ENCODE measurements at places on chromosomes 3 and 15.

GRCh38 chr15:101049282-101049681 lies 130.1 kb downstream of the LRRK1 start:
- no peak for DNase-seq

DNA sequence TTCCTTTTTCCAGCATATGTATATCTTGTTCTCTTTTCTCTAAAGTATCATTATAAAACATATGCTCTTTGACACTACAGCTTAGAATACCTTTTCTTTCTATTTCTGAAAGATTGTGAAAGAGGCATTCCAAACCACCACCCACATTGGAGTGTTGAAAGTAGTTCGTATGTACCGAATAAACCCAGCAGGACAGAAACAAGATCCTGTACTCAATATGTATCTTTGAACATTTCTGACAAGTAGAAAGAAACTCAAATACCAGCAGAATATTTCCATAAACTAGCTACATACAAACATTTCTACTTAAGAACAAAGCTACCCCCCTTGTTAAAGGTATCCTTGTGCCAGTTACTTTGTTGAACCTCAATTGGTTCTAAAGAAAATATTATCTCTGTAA lies 415.3 kb upstream of the ALCAM start:
- no peak for DNase-seq

- peak; percentile 66 for DNase-seq
Observed at GRCh38 chr15:71011503-71012155, 103.6 kb upstream of the THSD4 start.

GRCh38 chr3:150771600-150771999 lies 8.6 kb upstream of the SIAH2 start:
- no peak for DNase-seq

DNA sequence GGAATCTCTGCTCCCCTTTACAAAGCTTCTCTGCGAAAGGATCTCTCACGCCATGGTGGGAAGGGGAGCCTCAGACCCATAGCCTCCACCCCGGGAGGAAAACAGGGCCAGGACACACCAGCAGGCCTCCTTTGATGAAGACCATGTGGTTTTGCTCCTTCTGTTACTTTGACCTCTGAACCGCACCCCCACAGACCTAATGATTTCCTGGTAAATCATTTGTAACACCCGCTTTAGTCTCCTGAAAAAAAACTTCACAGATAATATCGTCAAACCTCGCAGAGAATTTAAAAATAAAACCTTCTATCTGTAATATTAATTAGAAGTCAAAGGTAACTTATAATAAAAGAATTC lies 18.3 kb downstream of the CPN2 start:
- DNase-seq: no peak

DNA sequence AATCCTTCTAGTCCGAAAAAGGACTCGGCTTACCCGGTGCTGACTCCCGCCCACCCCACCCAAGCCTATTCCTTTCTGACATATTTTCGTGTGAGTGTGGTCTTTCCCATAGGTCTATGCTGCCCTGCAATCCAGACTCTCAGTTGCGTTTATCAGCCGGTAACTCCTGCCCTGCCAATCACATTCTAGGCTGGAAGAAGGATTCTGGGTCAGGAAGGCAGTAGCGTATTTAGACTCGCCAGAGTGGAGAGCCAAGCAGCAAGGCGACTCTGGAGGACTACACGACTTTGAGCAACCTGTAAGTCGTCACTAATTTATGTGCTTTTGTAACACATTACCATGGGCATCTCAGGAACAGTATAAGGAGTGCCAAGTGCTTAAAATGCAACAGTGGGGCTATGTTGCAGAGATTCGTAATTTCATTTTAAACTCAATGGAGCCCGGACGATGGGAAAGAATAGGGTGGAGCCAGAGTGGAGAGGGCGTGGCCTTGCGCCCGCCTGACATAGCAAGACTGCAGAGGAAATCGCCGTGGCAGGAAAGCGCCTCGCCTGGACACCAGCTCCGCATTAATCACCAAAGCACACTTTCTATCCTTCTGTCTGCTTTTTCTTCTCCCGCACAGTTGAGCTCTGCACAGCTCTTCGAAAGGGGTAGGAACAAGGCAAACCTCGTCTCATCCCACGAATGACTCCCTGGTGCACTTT lies 1044.2 kb downstream of the AGBL1 start:
- no peak for DNase-seq

DNA sequence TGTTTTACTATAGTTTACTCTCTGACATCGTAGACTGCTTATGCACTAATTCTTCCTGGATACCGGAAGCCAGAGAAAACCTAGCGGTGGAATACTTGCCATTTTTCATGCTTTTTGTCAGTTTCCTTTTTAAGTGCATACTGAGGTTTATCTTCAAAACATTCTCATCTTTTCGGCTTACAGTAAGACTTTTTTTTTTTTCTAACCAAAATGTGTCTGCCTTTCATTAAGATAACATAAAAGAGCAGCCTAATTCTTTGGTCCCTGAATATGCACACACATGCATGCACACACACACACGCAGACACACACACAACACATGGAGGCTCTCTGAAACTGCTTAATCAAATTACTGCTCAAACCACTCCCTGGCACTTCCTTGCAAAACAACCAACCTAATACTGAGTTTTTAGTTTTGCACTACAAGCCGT lies 1.3 kb downstream of the ZNF445 start:
- DNase-seq: peak; percentile 34

- peak; percentile 40 for DNase-seq
Observed at GRCh38 chr15:56356616-56357015, 8.6 kb upstream of the TEX9 start.

GRCh38 chr15:89857673-89858072 lies 36.1 kb downstream of the AP3S2 start:
- no peak for DNase-seq

GRCh38 chr3:115062412-115062956 lies 84.6 kb downstream of the ZBTB20 start:
- DNase-seq: peak; percentile 68

DNA sequence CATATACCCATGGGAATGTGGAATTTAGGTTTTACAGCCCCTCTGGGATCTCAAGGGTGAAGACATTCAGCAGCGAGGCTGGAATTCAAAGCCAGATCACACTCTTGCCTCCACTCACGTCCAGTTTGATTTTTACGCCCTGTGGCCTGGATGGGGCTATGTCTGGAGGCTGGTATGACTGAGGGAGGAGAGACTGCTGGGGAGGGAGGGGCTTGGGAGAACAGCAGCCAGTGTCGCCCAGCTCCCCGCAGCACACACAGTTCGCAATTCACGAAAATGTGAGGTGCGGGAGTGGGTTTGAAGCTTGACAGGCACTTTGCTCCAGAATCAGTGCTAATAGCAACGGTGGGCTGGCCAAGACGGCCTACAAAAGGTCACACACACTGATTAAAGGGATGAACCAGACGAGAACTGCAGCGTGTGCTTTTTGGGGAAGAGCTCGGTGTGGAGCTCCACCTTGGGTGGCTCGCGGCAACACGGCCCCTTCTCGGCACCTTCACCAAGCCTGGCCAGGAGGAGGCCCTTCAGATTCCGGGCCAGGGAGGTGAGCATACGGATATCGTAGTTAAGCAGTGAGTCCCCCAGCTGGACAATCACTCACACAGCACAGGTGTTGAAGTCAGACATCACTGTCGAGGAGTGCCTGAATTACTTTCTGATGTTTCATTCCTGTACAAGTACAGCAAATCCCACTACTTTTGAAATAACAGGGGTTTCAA lies 16.4 kb downstream of the EHD4 start:
- DNase-seq: peak; percentile 29

GRCh38 chr15:69088300-69088965 lies 72.0 kb upstream of the GLCE start:
- DNase-seq: no peak

DNA sequence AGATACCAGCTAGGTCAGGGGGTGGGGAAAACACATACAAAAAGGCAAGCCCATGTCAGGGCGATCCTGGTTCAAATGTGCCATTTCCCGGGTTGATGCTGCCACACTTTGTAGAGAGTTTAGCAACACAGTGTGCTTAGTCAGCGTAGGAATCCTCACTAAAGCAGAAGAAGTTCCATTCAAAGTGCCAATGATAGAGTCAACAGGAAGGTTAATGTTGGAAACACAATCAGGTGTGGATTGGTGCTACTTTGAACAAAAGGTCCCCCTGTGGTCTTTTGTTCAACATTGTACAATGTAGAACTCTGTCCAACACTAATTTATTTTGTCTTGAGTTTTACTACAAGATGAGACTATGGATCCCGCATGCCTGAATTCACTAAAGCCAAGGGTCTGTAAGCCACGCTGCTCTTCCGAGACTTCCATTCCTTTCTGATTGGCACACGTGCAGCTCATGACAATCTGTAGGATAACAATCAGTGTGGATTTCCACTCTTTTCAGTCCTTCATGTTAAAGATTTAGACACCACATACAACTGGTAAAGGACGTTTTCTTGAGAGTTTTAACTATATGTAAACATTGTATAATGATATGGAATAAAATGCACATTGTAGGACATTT lies 28.9 kb downstream of the TPM1 start:
- no peak for DNase-seq

GRCh38 chr3:72510247-72510646 lies 338.0 kb downstream of the SHQ1 start:
- no peak for DNase-seq

- peak; percentile 17 for DNase-seq
Observed at GRCh38 chr3:171460725-171461524, 720 bp upstream of the TNIK start.

DNA sequence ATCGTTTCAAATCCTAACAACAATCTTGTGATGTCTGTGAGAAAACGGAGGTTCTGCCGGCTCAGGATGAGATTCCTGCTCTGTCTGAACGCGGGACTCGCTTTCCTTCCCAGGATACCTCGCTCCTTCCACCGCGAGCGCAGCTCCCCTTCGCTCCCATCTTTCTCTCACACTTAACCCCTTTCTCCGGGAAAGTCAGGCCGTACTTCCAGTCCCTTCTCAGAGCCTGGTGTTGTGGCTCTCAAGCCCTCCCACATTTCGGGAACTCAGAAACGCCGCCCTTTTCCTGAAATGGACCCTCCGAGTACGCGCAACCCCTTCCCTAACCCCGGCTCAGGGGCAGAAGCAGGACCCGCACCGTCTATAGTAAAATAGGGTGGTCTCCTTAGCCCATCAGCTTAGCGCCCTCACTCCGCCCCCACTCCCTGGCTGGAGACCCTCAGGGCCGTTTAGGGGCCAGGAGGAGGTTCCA lies 378 bp upstream of the FEM1B start:
- peak; percentile 35 for DNase-seq

DNA sequence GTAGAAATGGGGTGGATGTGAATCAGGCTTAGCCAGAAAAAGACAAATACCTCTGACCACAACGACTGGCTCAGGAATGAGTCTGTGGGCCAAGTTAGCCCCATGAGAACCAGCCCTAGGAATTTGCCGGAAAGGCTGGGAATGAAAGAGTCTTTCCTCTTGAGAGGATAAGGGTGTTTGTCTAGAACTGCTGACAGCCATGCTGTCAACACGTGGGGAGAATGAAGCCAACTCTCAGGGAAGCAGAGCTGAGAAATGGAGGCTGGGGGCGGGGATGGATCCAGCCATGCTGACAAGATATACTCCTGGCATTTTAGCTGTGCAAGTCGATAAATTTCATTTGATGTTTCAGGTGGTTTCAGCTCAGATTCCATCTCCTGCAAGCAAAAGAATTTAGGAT lies 10.6 kb upstream of the SLC6A1 start:
- peak; percentile 46 for DNase-seq

GRCh38 chr15:40928821-40929659 lies at the start of gene DLL4:
Gene DLL4, plus strand, starts transcription at chr15:40929340. Its CDS starts 329 bp downstream, at chr15:40929669.
- DNase-seq: no peak

DNA sequence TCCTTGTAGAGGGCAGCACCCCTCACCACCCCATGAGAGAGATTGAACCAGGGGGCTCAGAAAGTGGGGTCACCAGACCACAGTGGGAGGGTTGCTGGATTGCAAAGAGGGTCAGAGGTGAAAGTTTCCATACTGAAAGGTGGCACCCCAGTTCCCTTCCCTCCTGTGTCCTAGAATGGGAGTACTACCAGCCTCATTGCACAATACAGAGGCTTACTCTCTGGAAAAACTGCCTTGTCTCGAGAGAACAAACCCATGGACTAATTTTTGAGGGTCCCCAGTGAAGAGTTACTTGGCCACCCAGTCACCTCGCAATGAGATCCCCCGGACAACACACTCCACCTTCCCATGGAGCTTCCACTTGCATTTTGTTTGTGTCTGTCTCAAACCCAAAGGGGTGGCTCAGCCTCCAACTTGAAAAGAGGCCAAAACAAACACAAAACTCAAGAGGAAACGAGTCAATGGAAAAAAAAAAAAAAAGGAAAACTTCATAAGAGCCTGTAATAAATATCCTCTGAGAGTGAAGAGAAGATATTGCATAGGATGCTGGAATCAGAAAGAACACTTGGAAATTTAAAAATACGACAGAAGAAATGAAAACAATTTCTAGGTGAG lies 18.6 kb downstream of the MESP2 start:
- DNase-seq: peak; percentile 39

GRCh38 chr3:142723968-142724681 lies at the start of gene TRPC1:
Gene TRPC1, plus strand, starts transcription at chr3:142724034. Its CDS starts 526 bp downstream, at chr3:142724560.
- DNase-seq: peak; percentile 97

GRCh38 chr3:105790534-105790933 lies 78.3 kb downstream of the CBLB start:
- no peak for DNase-seq

DNA sequence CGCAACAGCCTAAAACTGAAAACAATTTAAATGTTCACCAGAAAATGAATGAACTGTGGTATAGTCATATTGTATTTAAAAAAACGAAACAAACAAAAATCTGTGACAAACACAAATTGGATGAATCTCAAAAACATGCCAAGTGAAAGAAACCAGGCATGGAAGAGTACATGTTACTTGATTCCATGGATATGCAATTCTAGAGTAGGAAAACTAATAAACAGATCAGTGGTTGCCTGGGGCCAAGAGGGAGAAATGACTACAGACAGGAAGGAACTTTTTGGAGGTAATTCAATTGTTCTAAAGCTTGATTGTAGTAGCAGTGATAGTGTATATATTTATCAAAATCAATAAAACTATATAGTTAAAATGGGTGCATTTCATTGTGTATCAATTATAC lies 16.8 kb downstream of the UBE3A start:
- no peak for DNase-seq

DNA sequence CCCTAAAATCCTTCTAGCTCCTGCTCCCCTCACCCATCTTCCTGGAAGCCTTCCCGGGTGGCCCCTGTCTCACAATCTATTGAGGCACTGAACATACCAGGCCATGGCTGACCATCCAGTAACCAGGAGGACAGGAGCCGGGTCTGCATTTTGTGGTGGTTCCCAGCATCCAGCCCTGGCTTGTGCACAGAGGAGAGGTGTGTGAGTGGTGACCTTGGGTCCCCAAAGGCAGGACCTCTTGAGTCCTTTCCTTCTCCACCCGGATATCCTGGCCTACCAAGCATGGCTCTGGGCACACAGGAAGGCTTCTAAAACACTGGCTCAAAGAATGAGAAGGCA lies 7.8 kb downstream of the CSK start:
- DNase-seq: no peak

DNA sequence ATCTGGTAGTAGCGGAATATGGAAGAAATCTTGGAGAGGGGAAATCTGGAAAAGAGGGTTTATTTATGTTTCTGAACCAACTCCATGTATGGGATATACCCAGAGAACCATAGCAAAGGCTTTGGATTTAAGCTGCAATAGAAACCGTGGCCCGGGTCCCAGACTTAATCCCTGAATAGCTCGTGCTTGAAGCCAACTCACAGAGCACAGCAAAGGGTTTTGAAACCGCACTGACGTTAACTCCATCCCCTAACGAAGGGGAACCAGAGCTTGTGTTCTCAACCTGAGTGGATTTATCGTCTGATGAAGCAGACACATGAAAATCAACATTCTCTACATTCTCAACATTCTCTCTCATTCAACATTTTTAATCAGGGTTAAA lies 154.6 kb downstream of the APBA2 start:
- no peak for DNase-seq

GRCh38 chr15:63497642-63498467 lies 6.5 kb upstream of the USP3 start:
- DNase-seq: no peak

Measured in AG08395 (cell line).